Stimulated activated CD8-positive, alpha-beta memory T cell treated with anti-CD3 and anti-CD28 coated beads, Interleukin-7, amount 100 ng/mL, for 4 hours (primary cell): ENCODE measurements at places on chromosomes 6 and 20.

DNA sequence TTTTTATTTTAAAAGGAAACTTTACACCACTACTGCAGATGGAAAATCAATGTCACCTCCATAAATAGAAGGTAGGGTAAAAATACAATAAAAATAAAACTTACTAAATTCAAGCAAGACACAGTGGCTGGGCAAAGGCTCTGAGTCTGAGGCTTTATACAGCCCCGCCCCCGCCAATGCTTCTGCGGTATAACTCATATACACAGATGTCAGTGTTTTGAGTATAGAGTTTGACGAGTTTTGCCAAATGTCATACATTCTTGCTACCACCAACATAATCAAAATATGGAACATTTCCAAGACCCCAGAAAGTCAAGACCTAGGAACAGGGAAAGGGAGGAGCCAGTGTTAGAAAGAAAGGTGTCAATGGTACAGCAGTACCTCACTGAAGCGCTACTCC is 12.8 kb downstream of the NFATC2 start:
- DNase-seq: peak; percentile 70

DNA sequence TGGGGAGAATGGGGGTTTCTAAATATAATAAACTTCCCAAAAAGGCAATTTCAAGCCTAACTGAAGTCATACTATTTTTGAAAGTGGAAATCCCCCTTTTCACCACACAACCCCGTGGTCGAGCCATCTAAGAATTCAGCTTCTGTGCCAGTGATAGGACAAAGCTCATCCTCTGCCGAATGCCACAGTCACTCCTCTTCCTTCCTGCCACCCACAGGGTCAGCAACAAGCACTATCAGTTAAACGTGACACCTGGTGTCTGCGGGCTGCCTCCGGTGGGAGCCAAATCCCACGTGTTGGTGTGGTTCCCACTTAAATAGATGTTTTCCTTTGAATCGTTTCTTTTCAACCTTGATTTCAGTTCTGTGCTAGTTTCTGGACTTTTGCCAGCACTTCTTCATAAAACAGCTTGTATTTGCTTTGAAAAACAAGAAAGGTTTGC is 60.7 kb downstream of the TNFAIP3 start:
- peak; percentile 78 for DNase-seq

DNA sequence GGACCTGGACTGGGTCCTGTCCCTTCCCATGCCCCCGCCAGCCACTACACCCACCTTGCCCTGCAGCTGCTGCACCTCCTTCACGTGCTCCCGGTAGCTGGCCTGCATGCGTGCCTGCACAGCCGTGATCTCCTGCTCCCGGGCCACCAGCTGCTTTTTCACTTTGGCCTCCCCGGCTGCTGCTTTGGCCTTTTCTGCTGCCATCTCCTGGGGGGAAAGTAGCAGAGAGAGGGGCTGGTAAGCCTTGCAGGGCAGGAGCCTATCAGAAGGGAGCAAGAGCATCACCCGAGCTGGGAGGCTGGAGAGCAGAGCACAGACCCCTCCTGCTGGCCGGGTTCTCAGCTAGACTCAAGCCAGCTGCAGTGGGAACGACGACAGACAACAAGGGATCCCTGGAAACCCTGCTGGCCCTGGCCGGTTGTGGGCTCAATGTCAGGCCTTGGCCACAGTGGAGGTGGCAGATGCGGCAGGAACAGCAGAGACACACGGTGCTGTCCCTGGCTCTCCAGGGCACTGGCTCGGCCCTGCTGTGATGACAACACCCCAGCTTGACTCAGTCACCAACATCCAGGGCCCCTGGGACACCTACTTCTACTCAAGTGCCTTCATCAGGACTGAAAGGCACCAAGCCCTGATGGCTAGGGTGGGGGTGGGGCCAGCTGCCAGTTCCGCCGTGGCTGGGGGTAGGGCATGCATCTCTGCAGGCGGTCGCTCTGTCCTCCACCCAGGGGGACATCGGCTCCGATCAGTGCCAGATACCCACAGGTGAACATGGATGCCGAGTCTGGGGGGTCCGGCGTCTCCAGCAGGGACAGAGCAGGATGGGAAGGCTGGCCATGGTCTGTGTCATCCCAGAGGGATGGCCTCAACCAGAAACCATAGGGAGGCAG is 45.3 kb downstream of the RRBP1 start:
- no peak for DNase-seq

GRCh38 chr20:62129731-62130531 is 7.7 kb downstream of the LSM14B start:
- DNase-seq: no peak

DNA sequence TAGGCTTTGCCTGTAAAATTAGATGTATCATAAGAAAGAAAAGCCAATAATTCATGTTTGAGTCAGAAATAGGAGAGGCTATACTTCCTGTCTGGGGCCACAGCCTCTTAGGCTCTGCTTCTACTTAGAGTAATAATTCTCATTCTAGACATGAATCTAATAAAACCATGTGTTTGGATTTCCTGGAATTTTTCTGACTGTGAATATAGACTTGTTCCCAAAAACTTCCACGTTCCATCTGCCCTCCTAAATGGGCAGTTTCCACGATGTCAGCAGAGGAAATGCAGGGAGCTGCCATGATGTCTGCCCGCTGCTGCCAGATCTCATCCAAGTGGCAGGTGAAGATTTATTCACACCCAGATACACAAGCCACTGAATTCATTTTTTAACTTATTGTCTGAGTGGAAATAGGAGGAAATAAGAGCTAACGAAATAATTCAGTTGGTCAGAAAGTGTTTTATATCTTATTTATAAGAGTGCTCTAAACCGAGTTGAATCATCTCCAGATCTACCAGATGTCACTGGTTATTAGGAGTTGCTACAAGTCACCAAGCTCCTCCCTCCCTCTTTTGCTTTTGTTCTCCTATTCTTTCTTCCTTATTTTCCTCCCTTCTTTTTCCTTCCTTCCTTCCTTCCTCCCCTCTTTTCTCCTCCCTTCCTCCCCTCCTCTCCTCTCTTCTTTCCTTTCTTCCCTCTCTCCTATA is 69.3 kb downstream of the ALDH8A1 start:
- DNase-seq: no peak

DNA sequence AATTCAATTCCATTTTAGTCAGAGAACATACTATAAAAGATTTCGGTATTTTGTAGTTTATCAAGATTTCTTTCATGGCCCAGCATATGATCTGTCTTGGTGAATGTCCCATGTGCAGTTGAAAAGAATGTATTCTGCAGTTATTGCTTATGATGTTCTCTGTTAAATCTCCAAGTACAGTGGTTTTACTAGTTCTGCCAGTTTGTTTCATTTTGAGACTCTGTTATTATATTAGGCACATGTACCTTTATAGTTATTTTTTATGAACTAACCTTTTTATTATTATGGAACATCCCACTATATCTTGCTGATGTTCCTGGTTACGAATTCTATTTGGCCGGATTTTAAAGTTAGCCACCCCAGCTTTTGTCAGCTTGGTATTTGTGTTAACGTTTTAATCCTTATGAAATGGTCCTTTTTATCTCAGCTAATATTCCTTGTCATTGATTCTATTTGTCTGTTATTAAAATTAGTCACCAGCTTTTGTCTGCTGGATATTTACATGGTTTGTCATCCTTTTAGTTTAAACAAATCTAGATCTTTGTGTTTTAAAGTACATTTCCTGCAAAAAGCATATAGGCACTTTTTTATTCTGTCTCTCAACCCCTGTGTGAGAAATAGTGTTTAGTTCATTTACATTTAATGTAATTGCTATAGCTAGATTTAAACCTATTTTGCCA is 48.9 kb downstream of the VTA1 start:
- no peak for DNase-seq

DNA sequence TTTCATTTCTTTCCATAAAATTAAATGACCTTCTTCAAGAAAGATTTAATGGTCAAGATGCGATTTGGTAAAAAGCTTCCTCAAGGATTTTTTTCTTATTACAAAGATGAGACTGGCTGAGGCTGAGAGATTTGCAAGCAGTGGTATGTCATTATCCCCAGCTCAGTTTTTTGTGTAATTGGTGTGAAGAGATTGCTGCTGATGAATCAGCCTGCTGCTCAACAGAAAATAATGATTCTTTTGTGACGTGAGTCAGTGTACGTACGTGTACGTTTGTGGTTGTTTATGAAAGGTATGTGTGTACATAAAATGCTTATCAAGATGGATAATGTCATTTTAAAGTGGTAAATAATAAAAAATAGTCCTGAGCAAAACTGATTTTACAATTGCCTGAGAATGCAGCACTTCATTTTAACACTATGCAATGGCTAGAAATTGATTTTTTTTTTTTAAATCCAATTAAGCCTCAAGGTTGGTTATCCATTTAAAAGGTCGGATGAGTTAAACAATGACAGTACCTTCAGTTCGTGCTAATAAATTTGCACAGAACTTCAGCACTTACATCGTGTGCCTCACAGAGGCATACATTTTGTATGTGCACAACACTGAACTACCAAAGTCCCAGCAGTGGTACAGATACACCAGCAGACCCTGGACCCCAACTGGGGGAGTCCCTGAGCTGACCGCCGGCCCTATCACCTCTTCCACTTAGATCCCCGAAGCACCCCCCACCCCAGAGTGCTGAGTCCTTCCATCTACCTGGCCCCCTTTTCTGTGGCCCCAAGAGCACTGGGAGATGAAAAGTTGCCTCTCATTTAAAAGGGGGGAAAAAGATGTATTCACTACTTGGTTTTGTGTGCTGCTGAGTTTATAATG is 9.7 kb upstream of the NPEPL1 start:
- no peak for DNase-seq
